ENCODE measurements at places on chromosomes 5 and 9.

- DNase-seq, result no peak
These were observed 11.0 kb upstream of the RNU6ATAC start for GRCh38 chr9:134175291-134175807.

- no peak for DNase-seq
These were observed 189.7 kb downstream of the GNAQ start for GRCh38 chr9:77841739-77842386.

DNA sequence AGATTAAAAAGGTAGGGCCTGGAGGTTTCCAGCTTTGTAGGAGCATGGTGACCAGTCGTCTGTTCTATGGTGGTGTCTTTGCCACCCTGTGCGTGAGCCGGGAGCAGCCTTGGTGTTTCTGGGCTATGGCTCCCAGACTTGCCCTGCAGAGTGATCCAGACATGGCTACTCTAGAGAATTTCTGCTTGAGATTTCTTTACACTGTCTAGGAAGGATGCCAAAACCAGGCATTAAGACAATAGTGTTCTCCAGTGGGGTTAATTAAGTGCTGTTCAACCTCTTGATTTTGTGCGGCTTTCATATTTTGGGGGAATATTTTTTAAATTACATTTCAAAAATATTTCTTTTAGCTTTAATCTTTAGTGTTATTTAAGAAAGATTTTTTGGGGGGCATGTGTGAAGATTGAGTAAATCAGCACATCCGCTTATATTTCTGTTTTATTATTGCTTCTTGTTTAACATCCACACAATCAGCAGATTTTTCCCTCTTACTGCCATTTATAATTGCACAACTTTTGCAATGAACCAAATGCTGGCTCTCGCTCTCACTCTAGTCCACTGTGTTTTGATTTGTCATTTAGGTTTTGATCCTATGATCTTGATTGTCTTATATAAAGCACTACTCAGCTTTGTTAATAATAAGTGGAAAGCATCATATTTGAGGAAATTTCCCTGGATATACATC is 110.5 kb downstream of the RASGRF2 start:
- no peak for DNase-seq

GRCh38 chr9:115423646-115424045 is 305.7 kb upstream of the TNC start:
- DNase-seq, result no peak

DNA sequence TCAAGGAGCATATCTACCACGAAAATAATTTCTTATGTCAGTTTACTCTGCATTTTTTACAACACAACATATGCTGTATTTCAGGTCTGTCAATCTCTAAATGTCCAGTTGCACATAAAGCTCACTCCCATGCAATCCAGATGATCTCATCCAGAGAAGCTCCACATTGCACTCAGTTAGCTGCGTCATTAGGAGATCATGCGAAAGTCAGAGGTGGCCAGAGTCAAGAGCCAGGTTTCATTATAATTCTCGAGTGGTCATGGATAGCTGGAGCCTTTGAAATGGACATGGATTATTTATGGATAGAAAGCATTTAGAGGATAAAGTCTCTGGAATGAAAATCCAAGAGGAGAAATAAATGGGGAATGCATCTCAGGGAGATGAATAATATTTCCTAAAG is 232.3 kb downstream of the GAS1 start:
- DNase-seq, result no peak

GRCh38 chr9:74772121-74772520 is 115.6 kb downstream of the TRPM6 start:
- DNase-seq, result no peak

GRCh38 chr9:100066539-100066938 is 32.3 kb downstream of the ERP44 start:
- no peak for DNase-seq

- no peak for DNase-seq
These were observed 455.4 kb downstream of the SEMA5A start for GRCh38 chr5:9090381-9091026.

- no peak for DNase-seq
These were observed at the start of gene FST for GRCh38 chr5:53480416-53481158. Gene FST, plus strand, starts transcription at chr5:53480629. Its CDS starts 163 bp downstream, at chr5:53480792.

GRCh38 chr9:650362-650761 is 191.1 kb upstream of the DMRT1 start:
- no peak for DNase-seq

GRCh38 chr5:18932081-18932480 is 1055.9 kb downstream of the CDH18 start:
- DNase-seq, result no peak

- DNase-seq, result no peak
These were observed 283.1 kb downstream of the ADAMTS6 start for GRCh38 chr5:65198456-65199120.

- no peak for DNase-seq
These were observed 42.4 kb downstream of the TMC1 start for GRCh38 chr9:72563806-72564205.

DNA sequence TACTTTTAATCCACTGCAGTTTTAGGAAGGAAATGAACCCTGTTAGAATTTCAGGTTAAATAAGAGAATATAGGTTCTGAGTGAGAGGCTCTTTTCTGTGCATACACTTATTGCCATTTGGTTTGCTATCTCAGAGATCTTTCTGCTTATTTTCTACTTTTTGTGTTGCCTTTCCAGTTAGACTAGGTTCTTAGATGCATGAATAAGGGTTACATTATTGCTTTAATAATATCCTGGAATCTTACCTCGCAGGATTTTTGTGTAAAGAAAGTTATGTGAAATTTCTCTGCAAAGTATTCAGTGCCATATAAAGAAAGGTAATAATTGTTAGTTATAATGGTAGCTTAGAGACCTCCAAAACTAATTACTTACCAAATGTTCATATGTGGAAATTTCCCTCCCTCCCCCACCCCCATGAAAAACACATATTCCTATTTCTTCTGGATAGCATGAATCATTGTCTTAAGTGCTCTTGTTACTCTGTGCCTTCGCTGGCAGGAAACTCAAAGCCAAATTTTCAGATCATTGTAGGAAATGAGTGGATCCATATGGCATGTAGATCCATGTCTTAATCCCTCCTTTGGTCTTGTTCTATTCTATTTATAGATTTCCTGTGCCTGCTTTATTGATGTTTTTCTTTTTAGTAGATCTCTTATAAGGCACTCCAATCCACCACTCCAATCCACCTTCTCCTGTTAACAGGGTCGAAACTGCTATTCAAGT is 2.7 kb upstream of the APBA1 start:
- DNase-seq, result no peak

DNA sequence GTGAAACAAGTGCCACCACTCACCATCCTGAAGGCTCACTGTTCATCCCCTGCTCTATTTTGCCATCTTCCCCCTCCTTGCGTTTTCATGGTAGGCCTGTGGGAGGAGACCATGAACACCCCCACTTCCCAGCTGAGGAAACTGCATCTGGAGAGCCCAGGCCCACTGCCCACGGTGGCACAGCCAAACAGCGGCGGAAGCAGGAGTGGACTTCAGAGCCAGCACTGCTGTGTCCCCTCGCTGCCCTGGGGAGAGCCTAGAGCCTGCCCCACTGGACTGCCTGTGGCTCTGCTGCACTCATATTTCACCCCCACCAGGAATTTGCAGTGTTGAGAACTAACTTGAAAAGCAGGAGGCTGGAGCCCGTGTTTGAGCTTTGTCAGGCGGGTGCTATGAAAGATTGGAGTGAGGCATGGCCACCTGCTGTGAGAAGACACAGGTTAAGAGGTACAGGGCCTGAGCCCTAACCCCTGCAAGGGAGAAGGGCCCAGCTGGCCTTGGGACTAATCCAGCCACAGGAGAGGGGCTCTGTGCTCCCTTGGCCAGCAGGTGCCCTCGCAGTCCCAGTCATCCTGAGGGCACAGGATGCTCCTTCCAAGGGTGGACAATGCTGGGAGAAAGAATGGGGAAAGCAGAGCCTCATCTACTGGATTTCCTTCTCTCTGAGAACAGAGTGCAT is 79.0 kb downstream of the MACROH2A1 start:
- no peak for DNase-seq

DNA sequence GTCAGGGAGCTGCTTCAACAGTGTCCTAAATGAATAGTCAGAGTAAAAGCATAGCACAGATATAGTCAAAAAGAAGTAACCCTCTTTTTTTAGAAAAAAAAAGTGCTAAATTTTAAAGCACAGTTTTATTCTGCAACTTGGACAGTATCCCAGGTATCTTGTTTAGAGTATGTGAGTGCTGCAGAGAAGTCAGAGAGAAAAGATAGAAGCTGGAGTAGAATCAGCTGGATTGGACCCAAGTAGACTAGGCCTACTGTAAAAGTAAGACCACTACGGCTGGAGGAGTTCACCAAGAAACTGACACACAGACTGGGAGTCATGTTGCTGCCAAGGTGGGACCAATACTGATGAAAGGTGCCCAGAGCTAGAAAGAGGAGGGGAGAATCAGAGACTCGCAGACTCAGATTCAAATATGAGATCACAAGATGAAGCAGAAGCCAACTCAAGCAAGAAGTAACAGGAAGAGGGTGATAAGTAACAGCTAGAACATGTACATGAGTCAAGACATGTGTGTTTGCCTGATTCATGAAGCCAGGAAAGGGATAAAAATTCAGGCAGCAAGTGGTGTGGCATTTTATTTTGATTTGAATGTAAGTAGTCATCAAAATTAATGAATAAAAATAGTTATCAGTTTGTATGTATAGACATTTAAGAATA is 25.6 kb upstream of the TUSC1 start:
- DNase-seq, result no peak

DNA sequence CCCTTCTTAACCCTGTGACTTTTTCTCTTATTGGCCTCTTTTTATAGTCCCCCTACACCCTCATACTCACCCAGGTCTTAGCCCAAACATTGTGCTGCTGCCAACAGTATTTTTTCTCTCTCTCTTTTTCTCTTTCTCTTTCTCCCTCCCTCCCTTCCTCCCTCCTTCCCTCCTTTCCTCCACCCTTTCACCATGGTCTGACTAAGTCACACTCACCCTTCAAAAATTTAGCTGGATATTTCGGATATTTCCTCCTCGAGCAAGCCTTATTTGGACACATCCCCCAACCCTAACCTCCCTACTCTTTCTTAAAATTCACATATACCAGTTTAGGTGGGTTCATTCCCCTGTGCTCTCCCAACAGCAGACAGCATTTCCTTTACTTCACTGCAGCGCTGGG is 64.7 kb downstream of the FGF1 start:
- DNase-seq, result no peak

DNA sequence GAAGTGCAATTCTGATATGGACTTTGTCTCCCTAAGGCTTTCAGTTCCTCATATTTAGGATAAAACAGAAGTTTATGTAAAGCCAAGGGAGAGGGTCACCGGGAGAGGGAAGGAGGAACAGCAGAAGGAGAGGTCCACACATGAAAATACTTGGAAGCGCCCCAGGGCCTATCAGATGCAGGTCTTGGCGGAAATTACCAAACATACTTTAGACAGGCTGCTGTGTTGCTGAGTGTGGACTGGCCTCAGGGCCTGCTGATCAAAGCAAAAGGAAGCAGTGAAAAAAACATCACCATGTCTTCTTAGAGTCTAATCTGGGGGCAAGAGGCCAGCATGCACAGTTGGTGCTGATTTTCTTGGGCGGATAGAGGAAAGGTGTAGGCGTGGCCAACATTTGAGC is 14.1 kb upstream of the NTRK2 start:
- no peak for DNase-seq

- DNase-seq, result no peak
These were observed 45.5 kb downstream of the FOCAD start for GRCh38 chr9:20729523-20729922.

- no peak for DNase-seq
These were observed 199.7 kb downstream of the GLIS3 start for GRCh38 chr9:4099976-4100735.

DNA sequence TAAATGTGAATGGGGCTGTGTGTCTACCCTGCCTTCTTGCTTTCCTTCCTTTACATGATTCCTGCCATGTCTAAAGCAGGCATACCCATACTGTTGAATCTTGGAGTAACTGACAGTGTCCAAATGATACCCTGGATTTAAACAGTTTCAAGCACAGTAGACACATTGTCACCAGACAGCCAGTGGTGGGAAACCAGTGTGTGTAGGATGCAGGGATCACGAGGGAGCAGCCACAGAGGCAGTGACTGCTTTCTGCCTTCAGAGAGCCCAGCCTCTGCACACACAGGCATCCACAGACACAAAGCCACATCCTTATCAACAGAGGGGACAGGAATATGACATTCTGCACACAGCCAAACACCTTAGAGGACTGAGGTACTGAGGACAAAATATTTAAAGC is 184.2 kb upstream of the TBCA start:
- no peak for DNase-seq

DNA sequence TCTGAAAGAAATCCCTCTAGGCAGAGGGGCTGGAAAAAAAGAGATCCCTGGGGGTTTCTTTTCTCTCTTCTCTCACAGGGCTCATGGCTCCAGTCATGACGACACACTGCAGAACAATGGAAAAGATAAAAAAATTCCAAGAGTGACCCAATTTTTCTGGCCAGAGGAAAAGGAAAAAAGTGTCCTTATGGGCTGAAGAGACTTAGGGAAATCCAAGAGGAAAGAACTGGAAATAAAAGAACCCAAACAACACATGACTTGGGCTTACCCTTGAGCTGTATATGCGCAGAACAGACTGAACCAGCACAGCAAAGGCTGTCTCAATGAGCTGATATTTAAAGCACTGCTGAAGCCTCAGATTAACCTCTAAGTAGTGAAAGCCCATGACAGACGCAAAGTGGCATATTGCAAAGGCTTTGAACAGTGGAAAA is 102.4 kb downstream of the SMIM23 start:
- no peak for DNase-seq

DNA sequence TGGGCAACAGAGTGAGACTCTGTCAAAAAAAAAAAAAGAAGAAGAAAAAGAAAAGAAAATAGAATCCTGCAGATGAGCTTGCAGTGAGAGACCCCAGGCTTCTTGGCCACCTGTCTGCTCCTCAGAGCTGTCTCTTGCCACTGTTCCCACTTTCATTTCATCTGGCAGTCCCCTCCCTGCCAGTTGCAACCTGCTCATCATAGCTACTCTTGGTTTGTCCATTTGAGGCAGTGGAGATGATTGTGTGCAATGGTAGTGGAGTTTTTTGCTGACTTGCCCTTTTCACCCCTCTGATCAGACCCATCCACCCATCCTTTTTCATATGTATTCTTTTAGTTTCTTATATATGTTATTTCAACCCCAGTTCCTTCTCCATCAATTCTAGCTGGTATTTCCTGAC is 28.7 kb downstream of the ANKRD33B start:
- DNase-seq, result no peak

DNA sequence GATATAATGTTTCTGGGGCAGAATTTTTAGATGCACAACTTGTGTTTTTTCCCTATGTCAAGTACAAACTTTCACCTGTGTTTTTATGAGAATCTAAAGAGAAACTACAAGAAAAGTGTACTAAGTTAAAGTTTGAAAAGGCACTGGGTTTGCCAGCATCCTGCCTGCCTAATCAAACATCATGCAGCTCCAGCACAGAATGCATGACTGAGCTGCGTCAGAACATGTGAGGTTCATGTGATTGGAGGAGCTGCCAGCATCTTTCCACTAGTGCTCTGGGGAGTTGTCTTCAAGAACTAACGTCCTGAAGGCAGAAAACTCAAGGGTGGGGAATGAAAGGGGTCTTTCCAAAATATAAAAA is 46.1 kb upstream of the RIC1 start:
- DNase-seq, result no peak

GRCh38 chr5:15683332-15683731 is 183.4 kb downstream of the FBXL7 start:
- DNase-seq, result no peak

All from activated gamma-delta T cell (primary cell).